Neural crest cell (in vitro differentiated cells): ENCODE measurements at places on chromosomes 1 and 21.

DNA sequence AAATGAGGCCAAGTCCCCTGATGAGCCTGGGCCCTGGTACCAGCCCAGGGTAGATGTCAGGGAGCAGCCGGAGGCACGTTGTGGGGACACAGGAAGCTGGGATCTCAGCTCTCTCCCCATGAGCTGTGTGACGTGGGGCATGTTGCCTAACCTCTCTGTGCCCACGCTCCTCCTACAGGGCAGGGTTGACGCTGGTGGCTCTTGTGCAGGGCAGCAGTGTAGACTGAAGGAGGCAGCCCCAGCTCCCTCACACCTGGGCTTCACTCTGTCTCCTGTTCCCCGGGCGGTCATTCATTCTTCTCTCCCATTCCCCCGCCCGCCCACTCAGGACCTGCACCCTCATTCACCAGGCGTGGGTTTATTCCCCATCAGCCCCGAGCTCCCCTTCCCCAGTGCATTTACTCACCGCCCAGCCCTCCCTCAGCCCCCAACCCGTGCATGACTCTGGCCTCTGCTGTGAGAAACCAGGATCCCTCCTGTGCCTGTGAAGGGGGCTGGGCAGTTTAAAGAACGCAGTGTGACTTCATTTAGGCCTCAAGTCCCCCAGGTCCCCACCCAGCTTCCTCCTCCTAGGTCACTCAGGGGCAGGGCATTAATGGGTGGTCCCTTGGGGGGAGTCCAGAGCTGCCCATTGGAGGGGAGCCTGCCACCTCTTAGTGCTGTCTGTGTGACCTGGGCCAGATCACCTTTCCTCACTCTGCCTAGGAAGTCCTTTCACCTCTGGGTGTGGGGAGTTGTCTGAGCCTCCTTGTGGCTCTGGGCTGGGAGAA is 285.7 kb downstream of the PTPRU start:
- DNase-seq: no peak

DNA sequence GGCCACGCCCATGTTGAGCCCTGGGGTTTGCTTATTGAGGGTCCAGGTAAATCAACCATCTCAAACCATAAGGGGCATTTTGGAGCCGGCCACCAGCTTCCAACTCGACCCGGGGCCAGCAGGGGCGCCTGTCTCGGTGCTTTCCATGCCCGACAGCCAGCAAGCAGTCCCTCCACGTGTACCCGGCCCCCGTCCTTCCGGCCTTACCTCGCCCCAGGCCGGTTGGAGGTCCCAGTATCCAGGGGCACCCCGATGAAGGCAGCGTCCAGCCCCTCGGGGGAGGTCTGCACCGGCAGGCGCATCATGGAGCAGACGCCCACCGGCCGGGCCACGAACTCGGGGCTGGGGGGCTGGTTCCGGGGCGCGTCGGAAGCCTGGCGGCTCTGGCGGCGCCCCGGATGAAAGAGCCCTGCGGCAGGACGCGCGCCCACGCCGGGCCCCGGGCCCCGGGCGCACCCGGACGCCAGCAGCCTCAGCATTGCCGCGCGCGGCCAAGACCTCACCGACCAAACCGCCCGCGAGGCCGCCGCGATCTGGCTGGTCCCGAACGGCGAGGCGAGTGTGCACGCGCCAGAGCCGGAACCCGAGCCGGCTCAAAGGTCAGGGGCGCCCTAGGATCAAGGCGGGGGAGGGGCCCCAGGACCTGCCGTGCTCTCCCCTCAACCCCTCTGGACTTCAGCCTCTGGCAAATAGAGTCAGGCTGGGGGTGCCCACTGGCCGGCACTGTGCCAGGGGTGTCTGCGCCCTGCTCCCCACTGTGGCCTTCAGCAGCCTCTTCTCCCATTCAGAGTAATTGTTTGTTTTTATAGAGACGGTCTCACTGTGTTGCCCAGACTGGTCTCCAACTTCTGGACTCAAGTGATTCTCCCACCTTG is at the start of gene AGMAT:
Gene AGMAT (minus strand): TSS at position 563 of the 875 bp plus-strand sequence. CDS start 84 bp downstream, at position 479.
- DNase-seq: peak; percentile 50

DNA sequence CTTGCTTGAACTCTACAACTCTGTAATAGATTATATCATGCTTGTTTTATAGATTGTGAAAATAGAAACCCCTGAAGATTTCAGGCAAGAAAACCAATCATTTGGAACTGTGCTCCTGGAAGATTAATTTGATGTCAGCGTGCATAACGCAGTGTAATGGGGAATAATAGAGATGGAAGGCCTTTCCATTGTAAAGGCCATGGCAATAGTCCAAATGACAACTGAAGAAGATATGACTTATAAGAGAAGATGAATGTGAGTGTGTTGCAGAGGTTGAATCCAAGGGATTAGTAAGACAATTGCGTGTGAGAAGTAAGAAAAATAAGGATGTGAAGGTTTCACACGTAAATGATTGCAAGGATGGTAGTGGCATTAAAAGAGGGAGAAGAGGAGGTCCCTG is 285.0 kb downstream of the DUSP10 start:
- no peak for DNase-seq

- DNase-seq: no peak
Measured at GRCh38 chr1:243364330-243364729, 108.5 kb downstream of the SDCCAG8 start.

- no peak for DNase-seq
Measured at GRCh38 chr1:2372551-2373490, 18.5 kb downstream of the MORN1 start.
